NCI-H2029 (cell line): ENCODE measurements at places on chromosomes 5 and 9.

DNA sequence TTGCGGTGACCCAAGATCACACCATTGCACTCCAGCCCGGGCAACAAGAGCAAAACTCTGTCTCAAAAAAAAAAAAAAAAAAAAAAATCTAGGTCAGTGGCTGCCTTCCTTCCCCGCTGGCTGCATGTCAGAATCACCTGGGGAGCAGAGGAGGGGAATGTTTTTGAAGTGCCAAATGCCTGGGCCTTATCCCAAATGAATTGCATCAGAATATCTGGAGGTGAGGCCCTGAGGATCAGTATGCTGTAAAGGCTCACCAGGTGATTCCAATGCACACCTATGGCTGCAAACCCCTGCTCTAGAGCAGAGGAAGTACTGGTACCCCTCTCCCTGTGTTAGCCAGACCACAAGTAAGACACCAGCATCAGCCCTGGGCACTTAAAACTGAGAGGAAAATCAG is 44.7 kb upstream of the GABRP start:
- no peak for DNase-seq

GRCh38 chr9:76964612-76965011 is 54.8 kb upstream of the FOXB2 start:
- DNase-seq: no peak

GRCh38 chr5:82150559-82150958 is 127.6 kb downstream of the RPS23 start:
- no peak for DNase-seq

DNA sequence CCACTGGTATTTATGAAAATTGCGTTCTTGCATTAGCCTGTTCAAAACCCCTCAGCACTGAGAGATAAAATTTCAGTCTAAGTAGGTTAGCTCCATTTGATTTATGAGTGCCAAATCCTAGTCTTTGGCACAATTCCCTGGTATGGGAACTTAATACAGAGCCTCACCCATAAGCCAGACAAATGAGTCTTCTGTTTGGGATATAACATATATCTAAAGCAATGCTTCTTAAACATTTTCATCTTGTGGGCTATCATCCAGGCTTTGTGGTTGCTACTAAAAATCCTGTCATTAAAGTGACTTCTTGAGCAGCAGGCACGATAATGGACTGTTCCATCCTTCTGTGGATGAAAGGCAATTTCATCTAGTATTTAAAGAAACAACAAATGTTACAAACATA is 419.5 kb upstream of the ACTBL2 start:
- no peak for DNase-seq

DNA sequence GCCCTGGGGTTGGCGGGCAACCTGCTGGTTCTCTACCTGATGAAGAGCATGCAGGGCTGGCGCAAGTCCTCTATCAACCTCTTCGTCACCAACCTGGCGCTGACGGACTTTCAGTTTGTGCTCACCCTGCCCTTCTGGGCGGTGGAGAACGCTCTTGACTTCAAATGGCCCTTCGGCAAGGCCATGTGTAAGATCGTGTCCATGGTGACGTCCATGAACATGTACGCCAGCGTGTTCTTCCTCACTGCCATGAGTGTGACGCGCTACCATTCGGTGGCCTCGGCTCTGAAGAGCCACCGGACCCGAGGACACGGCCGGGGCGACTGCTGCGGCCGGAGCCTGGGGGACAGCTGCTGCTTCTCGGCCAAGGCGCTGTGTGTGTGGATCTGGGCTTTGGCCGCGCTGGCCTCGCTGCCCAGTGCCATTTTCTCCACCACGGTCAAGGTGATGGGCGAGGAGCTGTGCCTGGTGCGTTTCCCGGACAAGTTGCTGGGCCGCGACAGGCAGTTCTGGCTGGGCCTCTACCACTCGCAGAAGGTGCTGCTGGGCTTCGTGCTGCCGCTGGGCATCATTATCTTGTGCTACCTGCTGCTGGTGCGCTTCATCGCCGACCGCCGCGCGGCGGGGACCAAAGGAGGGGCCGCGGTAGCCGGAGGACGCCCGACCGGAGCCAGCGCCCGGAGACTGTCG is 976 bp downstream of the RXFP3 start:
- peak; percentile 44 for DNase-seq

- DNase-seq: no peak
Observed at GRCh38 chr9:6973762-6974161, 216.0 kb downstream of the KDM4C start.

DNA sequence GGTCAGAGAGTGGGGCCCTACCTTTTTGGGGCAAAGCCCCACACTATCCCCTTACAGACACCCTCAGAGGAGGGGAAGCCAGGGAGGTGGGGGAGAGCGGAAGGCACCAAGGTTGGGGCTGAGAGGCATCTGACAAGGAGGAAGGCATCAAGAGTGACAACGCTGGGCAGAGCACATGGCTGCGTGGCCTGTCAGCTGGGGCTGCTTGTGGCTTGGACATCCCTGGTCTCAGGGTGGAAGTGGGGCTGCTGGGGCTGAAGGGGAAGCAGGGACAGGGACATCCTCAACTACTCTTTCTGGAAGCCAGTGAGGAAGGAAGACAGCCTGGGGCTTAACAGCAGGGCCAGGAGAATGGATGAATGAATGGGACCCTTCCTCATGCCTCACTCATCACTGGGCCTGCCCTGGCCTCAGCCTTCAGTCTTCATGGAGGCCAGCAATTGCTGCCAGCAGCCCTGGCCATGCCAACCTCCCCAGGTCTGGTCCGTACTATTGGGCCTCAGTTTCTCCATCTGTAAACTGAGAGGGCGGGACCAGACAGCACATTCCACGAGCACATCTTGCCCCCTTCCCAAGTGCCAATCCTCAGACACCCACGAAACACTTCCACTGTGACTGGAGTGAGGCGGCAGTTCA is 993 bp upstream of the RALGDS start:
- no peak for DNase-seq
